ENCODE measurements at places on chromosomes 11 and 22. TPM values are rescaled to one million over a fixed set of nuclear protein-coding genes. Genes with fewer than 3 reads are reported as not detected.

Gene GLB1L2
- 0.32 TPM for total RNA-seq

Gene KCNK7
- total RNA-seq = 0.43 TPM

Gene IL18
- total RNA-seq = 1.8 TPM

Gene PLEKHA7
- total RNA-seq = 18.3 TPM

Gene KIF18A
- total RNA-seq = 0.08 TPM

Gene MRGPRX4
- not detected for total RNA-seq

Gene OR51B6
- not detected for total RNA-seq

Gene OR2AT4
- not detected for total RNA-seq

All from Right ventricle myocardium inferior (tissue), 1 donor.